Thymus (tissue), 14 donors: ENCODE measurements at places on chromosomes 4 and X.

GRCh38 chr4:182089326-182089725, 153.9 kb upstream of the TENM3 start:
- no peak overlapping the region for H3K27ac ChIP-seq
- no peaks in the 10 kb centered on the region for H3K4me1 ChIP-seq
- H3K27me3 ChIP-seq = no peaks in the 10 kb centered on the region
- no peak overlapping the region for H3K4me3 ChIP-seq

DNA sequence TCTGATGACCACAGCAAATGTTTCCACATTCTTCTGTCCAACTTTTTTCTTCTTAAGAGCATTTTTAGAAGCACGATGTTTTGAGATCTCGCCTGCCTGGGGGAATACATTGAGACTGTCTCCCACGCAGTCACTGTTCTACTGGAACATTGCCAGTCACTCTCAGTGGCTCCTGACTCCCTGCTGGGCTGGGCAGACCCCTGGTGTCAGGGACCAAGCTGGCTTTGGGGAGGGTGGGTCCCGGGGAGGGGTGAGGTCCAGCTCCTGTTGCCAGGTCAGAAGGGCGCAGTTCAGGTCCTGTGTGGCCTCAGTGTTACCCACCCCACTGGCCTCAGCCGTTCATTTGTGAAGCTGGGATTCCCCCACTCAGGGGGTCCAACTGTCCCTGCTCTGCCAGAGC, 18.9 kb upstream of the ABLIM2 start:
- no peaks in the 10 kb centered on the region for H3K36me3 ChIP-seq
- no peak overlapping the region for H3K27ac ChIP-seq
- H3K4me1 ChIP-seq = peaks cover 4% of the 10 kb centered on the region
- H3K4me3 ChIP-seq = no peak overlapping the region
- DNase-seq = no peak
- no peaks in the 10 kb centered on the region for H3K27me3 ChIP-seq

DNA sequence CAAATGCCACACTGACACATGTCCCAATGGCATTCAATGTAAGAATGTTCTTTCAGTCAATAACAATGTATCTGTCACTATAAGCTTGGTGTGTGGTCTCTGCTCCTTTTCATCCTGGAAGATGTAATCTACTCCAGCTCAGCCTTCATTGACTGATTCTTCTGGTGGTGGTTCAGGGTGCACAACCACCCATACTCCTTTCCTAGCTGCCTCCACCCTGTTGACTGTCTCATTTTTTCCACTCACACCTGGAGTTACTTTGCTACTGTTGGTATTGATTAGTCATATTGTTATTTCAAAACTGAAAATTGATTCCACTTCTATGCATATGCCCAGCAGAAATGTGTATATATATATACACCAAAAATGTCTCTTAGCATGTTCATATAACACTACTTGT, 140.5 kb downstream of the ASB9 start:
- no peaks in the 10 kb centered on the region for H3K27me3 ChIP-seq
- H3K36me3 ChIP-seq = no peaks in the 10 kb centered on the region
- no peaks in the 10 kb centered on the region for H3K4me1 ChIP-seq
- H3K27ac ChIP-seq = no peak overlapping the region
- H3K4me3 ChIP-seq = no peak overlapping the region
- DNase-seq = no peak

DNA sequence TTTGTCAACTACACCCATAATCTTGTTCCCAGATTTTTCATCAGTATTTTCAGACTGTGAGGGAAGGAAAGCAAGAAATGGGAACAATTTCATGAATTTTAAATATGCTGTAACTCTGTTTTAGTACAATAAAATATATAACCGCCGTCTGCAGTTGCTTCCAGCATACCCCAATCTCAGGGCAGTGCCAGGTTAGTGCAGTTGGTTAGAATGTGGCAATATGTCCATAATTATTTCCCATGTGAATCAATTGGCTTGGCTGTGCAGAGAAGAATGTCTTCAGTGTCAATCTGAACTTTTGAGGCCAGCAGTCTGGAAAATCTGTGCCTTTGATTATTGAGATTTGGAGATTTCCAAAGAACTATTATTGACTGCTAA, 5.0 kb upstream of the MMAA start:
- no peaks in the 10 kb centered on the region for H3K36me3 ChIP-seq
- no peaks in the 10 kb centered on the region for H3K27me3 ChIP-seq
- H3K4me1 ChIP-seq = peaks cover 3% of the 10 kb centered on the region
- no peak for DNase-seq
- H3K4me3 ChIP-seq = no peak overlapping the region

DNA sequence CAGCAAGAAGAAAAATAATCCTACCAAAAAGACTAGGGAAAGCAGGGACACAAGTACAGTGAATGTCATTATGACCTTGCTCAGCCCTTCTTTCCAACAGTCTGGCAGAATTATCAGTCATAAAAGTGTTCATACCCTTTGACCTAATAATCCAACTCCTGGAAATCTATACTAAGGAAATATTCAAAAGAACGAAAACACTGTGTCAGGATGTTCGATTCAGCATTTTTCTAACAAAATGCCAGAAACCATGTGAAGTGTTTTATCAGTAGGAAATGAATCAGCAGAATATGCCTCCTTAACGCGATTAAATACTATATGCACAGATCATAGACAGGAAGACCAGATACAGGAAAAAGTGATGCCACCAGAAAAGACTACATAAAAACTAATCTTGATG, 16.2 kb upstream of the S100G start:
- no peak overlapping the region for H3K4me3 ChIP-seq
- no peak overlapping the region for H3K27ac ChIP-seq
- no peaks in the 10 kb centered on the region for H3K4me1 ChIP-seq

GRCh38 chrX:102154218-102154860, 1.4 kb downstream of the BEX5 start:
- no peaks in the 10 kb centered on the region for H3K4me1 ChIP-seq
- no peaks in the 10 kb centered on the region for H3K36me3 ChIP-seq
- H3K27ac ChIP-seq = no peak overlapping the region
- no peaks in the 10 kb centered on the region for H3K27me3 ChIP-seq
- DNase-seq = no peak

- peaks cover 2% of the 10 kb centered on the region for H3K4me1 ChIP-seq
- H3K27me3 ChIP-seq = peaks cover 3% of the 10 kb centered on the region
- no peaks in the 10 kb centered on the region for H3K36me3 ChIP-seq
- H3K27ac ChIP-seq = no peak overlapping the region
- no peak for DNase-seq
- H3K4me3 ChIP-seq = no peak overlapping the region
Measured at GRCh38 chrX:39904816-39905537, 192.8 kb downstream of the BCOR start.

- no peaks in the 10 kb centered on the region for H3K27me3 ChIP-seq
- peak; percentile 9 for DNase-seq
- no peaks in the 10 kb centered on the region for H3K4me1 ChIP-seq
- H3K27ac ChIP-seq = no peak overlapping the region
- peak overlapping the region; percentile 81 for H3K4me3 ChIP-seq
- H3K36me3 ChIP-seq = peaks cover 3% of the 10 kb centered on the region
Measured at GRCh38 chrX:103685396-103685795, 1.1 kb downstream of the MORF4L2 start.

GRCh38 chrX:116290359-116290758, 119.8 kb downstream of the AGTR2 start:
- no peak overlapping the region for H3K27ac ChIP-seq
- DNase-seq = no peak
- no peak overlapping the region for H3K4me3 ChIP-seq
- no peaks in the 10 kb centered on the region for H3K27me3 ChIP-seq
- H3K4me1 ChIP-seq = no peaks in the 10 kb centered on the region

DNA sequence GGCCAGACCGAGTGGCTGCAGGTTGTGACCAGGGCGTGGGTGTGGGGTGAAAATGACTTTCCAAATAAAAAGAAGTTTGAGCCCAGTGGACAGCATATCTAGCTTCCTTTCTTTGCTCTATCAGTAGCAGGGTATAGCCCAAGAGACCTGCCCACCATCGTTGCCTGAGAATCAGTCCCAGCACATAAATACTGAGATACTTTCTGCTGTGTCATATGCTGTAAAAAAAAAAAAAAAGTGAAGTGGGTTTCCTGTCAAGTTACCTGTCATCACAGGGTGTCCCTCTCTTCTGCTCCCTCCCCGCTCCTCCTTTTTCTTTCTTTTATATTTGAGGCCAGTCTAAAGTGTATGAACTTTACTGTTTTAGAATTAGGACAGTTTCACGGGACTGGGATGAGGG, 330.3 kb upstream of the BOD1L1 start:
- no peak overlapping the region for H3K4me3 ChIP-seq
- H3K27me3 ChIP-seq = no peaks in the 10 kb centered on the region
- H3K27ac ChIP-seq = no peak overlapping the region

DNA sequence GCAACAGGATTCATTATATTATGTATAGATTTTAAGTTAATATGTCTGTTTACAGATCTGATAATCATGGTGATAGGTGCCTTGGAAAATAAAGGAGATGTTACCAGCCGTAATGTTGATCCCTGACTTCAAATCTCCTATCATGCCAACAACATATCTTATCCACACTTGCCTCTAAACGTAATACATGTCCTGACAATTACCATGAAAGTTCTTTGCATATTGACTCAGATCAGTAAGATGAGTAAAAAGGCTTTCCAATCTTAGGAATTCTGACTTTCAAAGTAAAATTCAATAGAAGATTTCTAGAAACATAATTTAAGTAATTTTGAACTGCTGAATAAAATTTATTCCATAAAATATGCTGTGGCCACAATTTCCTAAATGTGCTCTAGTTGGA, 513.3 kb downstream of the ANKRD50 start:
- H3K36me3 ChIP-seq = no peaks in the 10 kb centered on the region
- no peak overlapping the region for H3K27ac ChIP-seq
- H3K27me3 ChIP-seq = no peaks in the 10 kb centered on the region
- no peak for DNase-seq

- no peak overlapping the region for H3K27ac ChIP-seq
- peaks cover 4% of the 10 kb centered on the region for H3K27me3 ChIP-seq
- H3K36me3 ChIP-seq = no peaks in the 10 kb centered on the region
- H3K4me1 ChIP-seq = no peaks in the 10 kb centered on the region
- peak; percentile 40 for DNase-seq
Measured at GRCh38 chrX:43949669-43950068, 23.5 kb downstream of the NDP start.

GRCh38 chrX:9062641-9063040, 28.7 kb upstream of the FAM9B start:
- no peak overlapping the region for H3K27ac ChIP-seq
- no peaks in the 10 kb centered on the region for H3K36me3 ChIP-seq
- no peaks in the 10 kb centered on the region for H3K27me3 ChIP-seq
- no peak overlapping the region for H3K4me3 ChIP-seq

- no peaks in the 10 kb centered on the region for H3K4me1 ChIP-seq
- no peak for DNase-seq
- no peaks in the 10 kb centered on the region for H3K27me3 ChIP-seq
- H3K4me3 ChIP-seq = no peak overlapping the region
- no peak overlapping the region for H3K27ac ChIP-seq
- H3K36me3 ChIP-seq = no peaks in the 10 kb centered on the region
Measured at GRCh38 chrX:21408307-21408706, 34.1 kb downstream of the CNKSR2 start.

- DNase-seq = no peak
- H3K36me3 ChIP-seq = peaks cover 16% of the 10 kb centered on the region
- no peaks in the 10 kb centered on the region for H3K27me3 ChIP-seq
- H3K27ac ChIP-seq = no peak overlapping the region
- H3K4me3 ChIP-seq = no peak overlapping the region
Measured at GRCh38 chr4:6620891-6621555, 19.5 kb upstream of the MRFAP1 start.

GRCh38 chr4:55143858-55144257, 18.5 kb upstream of the KDR start:
- H3K27me3 ChIP-seq = no peaks in the 10 kb centered on the region
- no peaks in the 10 kb centered on the region for H3K36me3 ChIP-seq
- no peaks in the 10 kb centered on the region for H3K4me1 ChIP-seq
- DNase-seq = no peak
- H3K4me3 ChIP-seq = no peak overlapping the region

DNA sequence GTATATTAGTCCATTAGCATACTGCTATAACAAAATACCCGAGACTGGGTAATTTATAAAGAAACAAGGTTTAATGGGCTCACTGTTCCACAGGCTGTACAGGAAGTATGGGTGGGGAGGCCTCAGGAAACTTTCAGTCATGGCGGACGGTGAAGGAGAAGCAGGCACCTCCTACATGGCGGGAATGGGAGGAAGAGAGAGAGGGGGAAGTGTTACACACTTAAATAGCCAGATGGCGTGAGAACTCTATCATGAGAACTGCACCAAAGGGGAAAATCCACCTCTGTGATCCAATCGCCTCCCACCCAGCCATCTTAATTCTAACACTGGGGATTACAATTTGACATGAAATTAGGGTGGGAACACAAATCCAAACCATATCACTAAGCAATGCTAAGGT, 98.9 kb upstream of the SH3RF1 start:
- H3K4me3 ChIP-seq = no peak overlapping the region
- no peaks in the 10 kb centered on the region for H3K27me3 ChIP-seq
- no peaks in the 10 kb centered on the region for H3K36me3 ChIP-seq
- H3K27ac ChIP-seq = no peak overlapping the region
- no peaks in the 10 kb centered on the region for H3K4me1 ChIP-seq

GRCh38 chr4:42703813-42704212, 46.9 kb upstream of the ATP8A1 start:
- no peaks in the 10 kb centered on the region for H3K27me3 ChIP-seq
- no peaks in the 10 kb centered on the region for H3K4me1 ChIP-seq
- H3K27ac ChIP-seq = no peak overlapping the region
- no peak overlapping the region for H3K4me3 ChIP-seq

GRCh38 chrX:119726900-119727555, 31.4 kb upstream of the SOWAHD start:
- H3K4me3 ChIP-seq = no peak overlapping the region
- no peaks in the 10 kb centered on the region for H3K36me3 ChIP-seq
- peak overlapping the region; percentile 61 for H3K27ac ChIP-seq
- DNase-seq = no peak
- H3K4me1 ChIP-seq = no peaks in the 10 kb centered on the region
- H3K27me3 ChIP-seq = no peaks in the 10 kb centered on the region

DNA sequence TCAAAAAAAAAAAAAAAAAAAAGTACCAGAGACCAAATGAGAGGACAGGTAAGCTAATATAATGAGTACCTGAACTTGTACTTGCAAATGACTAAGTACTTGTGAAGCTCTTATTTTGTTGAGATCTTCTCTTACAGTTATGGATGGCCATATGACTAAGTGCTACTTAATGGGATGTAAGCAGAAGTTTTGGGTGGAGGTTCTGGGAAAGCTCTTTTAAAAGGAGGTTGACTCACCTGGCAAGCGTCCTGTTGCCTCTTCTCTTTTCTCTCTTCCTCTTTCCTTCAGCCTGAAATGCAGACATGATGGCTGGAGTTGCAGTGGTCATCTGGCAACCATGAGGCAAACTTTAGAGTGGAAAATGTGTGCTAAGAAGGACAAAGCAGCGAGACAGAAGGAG, 36.9 kb upstream of the MED14 start:
- DNase-seq = no peak
- H3K27me3 ChIP-seq = no peaks in the 10 kb centered on the region
- no peaks in the 10 kb centered on the region for H3K4me1 ChIP-seq
- H3K36me3 ChIP-seq = no peaks in the 10 kb centered on the region

DNA sequence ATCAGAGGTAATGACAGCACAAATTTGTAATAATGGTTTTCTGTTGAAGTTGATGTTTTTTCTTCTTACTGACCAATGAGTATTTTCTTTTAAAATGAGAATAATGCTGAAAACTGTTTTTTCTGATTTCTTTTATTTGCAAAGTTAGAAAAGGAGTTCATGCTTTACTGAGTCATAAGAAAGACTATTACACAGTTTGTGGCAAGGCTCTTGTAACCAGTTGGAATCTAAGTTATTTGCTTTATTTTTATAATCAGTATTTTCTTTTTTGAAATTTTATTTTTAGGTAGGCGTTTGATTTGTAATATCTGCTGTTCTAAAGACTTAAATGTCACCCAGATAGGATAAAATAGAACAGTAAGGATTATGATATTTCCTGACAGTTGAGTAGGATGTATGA, 25.5 kb downstream of the ANAPC4 start:
- DNase-seq = no peak
- H3K4me1 ChIP-seq = no peaks in the 10 kb centered on the region
- H3K27ac ChIP-seq = no peak overlapping the region
- H3K36me3 ChIP-seq = peaks cover 17% of the 10 kb centered on the region
- no peaks in the 10 kb centered on the region for H3K27me3 ChIP-seq
